Dorsolateral prefrontal cortex (tissue), 122 donors: ENCODE measurements at places on chromosomes 3 and 15.
A peak's percentile ranks its signal among the peaks of the same experiment; 100 is the strongest.

DNA sequence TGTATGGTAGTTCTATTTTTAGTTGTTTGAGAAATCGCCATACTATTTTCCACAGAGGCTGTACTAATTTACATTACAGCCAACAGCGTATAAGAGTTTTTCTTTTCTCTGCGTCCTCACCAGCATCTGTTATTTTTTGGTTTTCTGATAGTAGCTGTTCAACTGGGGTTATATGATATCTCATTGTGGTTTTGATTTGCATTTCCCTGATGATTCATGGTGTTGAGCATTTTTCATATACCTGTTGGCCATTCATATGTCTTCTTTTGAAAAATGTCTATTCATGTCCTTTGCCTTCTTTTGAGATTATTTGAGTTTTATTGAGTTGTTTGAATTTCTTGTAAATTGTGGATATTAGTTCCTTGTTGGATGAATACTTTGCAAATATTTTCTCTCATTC, 114.6 kb downstream of the LRRK1 start:
- DNase-seq = no peak

DNA sequence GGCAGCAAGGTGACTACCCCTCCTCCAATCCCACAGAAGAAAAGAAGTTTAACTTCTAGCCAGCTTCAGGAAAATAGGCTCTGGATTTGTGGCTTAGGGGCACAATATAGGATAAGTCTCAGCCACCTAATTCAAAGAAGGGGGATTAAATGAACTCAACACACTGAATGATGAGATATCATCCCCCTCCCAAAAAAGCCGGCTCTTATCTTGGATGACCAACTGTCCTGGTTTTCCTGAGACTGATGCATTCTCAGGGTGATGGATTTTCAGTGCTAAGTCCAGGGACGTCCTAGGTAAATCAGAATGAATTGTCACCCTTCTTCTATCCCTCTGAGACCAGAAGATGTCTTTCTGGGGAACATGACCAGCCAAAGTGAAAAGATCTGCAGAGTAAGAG, 487.0 kb upstream of the PROK2 start:
- DNase-seq = no peak

DNA sequence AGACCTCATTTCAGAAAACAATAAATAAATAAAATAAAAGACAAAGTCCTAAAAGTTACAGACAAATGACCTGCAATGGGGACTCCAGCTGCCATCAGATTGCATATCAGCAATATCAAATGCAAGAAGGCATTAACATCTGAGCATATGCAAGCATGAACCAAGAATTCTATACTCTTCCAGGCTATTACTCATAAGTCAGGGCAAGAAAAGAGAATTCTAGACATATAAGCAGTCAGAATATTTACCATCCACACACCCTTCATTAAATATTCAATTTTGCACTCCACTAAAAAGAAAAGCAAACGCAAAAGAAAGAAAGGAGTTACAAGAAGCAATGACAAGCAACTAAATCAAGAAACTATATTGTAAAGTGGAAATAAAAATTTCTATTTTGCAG, 21.1 kb downstream of the PLA2G4F start:
- DNase-seq = no peak

GRCh38 chr3:179181021-179181472, 32.9 kb downstream of the PIK3CA start:
- no peak for DNase-seq

GRCh38 chr3:187112934-187113793, 26.1 kb downstream of the RPL39L start:
- DNase-seq = no peak

DNA sequence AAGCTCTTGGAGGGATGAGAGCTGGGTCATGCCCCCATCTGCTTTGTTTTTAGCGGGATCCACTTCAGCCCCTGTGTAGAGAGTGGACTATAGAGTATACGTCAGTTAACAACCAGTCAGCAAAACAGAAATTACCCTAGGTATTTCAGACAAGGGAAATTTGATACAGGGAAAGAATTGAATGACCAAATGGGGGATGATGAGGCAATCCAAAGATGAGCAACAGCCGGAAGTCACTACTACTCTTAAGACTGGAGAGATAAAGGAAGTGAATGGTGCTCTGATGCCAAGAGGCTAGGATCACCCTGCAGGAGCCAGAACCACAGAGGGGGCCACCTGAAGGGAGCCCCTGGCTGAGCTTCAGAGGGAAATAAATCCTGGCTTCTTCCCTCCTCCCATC, 1.7 kb upstream of the GPR62 start:
- no peak for DNase-seq

- no peak for DNase-seq
These were observed 74.8 kb upstream of the CACNA2D3 start for GRCh38 chr3:54047568-54047967.

GRCh38 chr15:100667405-100668347, 65.3 kb downstream of the ASB7 start:
- no peak for DNase-seq

- no peak for DNase-seq
These were observed 30.2 kb downstream of the NCEH1 start for GRCh38 chr3:172680684-172681083.

- no peak for DNase-seq
These were observed 24.6 kb upstream of the DMXL2 start for GRCh38 chr15:51647128-51647562.

- no peak for DNase-seq
These were observed 1247.2 kb downstream of the ROBO2 start for GRCh38 chr3:78287085-78287484.

DNA sequence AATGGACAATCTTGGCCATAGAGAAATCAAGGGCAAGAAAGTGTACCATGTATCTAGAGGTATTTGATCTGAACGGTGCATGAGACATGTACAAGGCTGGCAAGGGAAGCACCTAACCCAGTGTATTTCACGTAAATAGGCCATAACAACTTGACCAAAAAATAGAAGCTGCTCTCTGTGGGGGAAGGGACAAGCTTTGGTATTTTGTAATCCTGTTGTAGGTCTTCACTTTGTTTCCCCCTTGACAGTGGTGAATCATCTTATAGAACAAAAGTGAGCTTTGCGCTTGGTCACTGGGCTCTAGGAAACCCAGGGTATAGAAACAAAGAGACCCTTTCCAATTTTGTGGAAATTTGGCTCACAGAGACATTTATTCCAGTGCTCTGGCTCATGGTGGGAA, 21.0 kb downstream of the LARS2 start:
- no peak for DNase-seq

DNA sequence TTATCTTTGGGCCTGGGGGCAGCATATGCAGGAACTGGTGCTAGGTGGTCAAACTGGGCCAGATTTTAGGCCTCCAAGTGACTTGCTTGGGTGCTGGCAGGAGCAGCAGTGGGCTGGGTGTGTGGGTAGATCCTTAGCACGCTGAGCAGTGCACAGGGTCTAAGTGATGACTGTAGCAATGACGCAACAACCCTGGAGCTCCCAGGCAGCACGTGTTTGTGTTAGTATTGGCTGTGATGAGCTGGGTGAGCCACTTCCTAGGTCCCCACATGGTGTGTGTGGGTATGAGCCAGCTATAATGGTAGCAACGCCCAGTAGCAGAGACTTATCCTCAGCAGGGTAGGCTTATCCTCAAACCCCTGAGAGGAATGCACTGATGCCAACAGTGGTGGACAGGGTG, 570.6 kb upstream of the ROBO1 start:
- DNase-seq = no peak

- no peak for DNase-seq
These were observed 17.6 kb upstream of the ACTL6A start for GRCh38 chr3:179544981-179545645.

- DNase-seq = no peak
These were observed 40.2 kb downstream of the EPHB3 start for GRCh38 chr3:184601576-184602371.

GRCh38 chr3:58383476-58383875, 50.2 kb downstream of the PDHB start:
- DNase-seq = no peak

GRCh38 chr15:89823836-89824606, 9.4 kb upstream of the ANPEP start:
- DNase-seq = no peak

DNA sequence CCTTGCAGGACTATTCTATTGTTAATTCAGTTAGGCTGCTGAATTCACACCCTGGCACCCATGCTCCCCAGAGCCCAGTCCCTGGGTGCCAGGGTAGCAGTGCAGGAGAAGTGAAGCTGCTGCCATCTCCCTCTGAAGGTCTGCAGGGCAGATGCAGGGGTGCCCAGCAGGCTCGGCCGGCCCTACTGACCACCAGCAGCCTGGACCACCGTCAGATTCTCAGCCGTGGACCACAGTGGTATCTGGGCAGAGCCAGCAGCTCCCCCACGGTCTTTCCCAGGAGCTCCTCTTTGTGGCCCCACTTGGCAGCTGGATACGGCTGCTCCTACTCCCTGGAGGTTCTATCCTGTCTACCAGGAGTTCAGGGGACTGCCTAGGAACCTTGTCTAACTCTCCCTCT, 46.8 kb downstream of the ALDH1L1 start:
- DNase-seq = peak; percentile 22

- DNase-seq = peak; percentile 88
These were observed 3.0 kb upstream of the MAP1A start for GRCh38 chr15:43514241-43515057.

- DNase-seq = no peak
These were observed 158.1 kb upstream of the UBE3A start for GRCh38 chr15:25596644-25597562.

- DNase-seq = no peak
These were observed 27.6 kb downstream of the NIPA2 start for GRCh38 chr15:22866079-22866478.

DNA sequence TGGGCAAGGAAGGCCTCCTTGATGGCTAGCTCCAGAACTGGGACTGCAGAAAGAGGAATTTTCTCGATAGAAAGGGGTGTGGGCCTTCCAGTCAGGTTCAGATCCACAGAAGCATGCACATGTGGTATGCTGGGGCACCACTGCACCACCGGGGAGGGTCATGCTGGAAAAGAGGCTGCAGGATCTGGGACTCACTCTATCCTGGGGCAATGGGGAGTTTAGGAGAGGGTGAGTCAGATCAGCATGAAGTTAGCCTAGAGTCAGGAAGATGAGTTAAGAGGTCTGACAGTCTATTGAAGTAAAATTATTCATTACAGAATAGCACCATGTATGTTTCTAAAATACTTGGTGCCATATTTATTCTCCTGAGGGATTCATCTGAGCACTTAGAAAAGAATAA, 130.2 kb upstream of the TOPAZ1 start:
- no peak for DNase-seq
